Hematopoietic multipotent progenitor cell treated with erythropoietin and hydrocortisone succinate and interleukin-3 and kit ligand, for 15 days (in vitro differentiated cells): ENCODE measurements at places on chromosomes 2 and 18.

GRCh38 chr2:183037553-183038340 lies 510 bp downstream of the NCKAP1 start:
- DNase-seq: no peak

DNA sequence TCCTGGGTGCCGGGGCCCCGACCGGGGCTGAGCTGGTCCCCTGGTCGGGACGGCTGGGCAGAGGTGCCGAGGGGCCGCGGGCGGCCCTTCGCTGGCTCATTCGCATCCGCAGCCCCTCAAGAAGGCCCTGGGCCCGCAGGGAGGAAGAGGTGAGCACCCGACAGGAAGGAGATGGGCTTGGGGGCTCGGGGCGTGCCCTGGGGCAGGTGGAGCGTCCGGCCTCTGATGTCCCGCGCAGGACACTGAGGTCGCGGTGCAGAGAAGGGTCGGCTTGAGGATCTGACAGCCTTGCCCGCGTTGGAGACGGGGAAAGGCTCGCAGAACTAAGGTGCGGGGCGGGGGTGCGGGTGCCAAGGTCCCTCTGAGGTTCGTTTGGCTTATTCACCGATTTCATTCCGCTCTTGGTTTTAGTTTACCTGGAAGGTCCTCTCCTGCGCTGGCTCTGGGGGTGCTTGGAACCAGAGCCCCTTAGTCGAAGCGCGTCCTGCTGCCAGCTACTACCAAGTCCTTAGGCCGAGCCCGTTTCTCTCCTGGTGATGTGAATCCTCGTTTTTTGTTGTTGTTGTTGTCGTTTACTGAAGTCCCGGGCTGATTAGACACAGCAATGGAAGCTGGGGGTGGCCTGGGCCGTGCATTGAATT lies 18.9 kb upstream of the CD8A start:
- DNase-seq: no peak

DNA sequence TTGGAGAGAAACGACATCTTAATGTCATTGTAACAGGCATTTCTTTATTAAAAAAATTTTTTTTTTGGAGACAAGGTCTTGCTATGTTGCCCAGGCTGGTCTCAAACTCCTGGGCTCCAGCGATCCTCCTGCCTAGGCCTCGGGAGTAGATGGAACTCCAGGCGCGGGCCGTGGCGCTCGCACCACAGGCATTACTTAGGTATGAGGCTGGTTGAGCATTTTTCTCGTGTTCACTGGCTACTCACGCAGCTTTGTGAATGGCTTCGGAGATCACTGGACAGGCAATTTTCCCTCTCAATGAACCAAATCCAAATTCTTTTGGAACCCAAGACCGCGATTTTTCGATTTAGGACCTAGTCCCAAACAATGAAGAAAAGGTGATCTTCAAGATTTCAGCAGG lies 795 bp upstream of the TCF7L1 start:
- no peak for DNase-seq

GRCh38 chr2:95352310-95353054 lies 50.0 kb upstream of the FAHD2A start:
- DNase-seq: no peak

DNA sequence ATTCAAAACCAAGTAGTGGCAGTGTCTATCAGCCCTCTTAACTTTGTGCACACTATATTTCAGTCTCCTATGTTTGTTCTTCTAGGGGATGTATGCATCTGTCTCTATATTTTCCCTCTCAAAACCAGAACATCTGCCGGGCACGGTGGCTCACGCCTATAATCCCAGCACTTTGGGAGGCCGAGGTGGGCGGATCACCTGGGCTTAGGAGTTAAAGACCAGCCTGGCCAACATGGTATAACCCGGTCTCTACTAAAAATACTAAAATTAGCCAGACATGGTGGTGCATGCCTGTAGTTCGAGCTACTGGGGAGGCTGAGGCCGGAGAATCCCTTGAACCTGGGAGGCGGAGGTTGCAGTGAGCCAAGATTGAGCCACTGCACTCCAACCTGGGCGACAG lies 9.9 kb upstream of the GAREM2 start:
- no peak for DNase-seq

- DNase-seq: no peak
These were observed 119.0 kb downstream of the GULP1 start for GRCh38 chr2:188410504-188411235.

DNA sequence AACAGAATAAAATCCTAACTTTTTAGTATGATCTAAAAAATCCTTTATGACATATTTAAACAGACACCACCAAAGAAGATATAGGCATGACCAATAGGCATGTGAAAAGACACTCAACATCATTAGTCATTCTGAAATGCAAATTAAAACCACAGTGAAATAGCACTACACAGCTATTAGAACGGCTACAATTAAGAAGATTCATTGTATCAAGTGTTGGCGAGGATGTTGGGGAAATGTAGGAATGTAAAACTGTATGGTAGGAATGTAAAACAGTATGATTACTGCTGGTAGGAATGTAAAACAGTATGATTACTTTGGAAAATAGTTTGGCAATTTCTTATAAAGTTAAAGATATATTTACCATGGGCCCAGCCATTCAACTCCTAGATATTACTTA lies 253.3 kb upstream of the TCF4 start:
- DNase-seq: no peak

GRCh38 chr2:127701651-127702394 lies 526 bp downstream of the SFT2D3 start:
- DNase-seq: peak; percentile 67

DNA sequence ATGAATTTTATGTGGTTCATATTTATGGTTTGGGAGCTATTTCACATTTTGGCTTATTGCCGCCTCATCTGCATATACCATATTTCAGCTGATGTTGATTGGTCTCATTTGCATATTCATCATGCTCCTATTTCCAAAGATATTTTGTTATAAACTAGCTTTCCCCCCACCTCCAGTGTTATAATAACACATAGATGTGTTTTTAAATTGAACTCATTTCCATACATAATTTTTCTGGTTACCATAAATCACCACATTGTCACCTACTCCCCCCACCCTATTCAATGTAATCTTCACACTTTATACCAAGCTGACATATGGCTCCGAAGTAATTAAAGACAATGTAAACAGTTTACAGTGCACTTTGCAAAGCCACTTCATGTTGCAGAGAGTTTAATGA lies 101.2 kb downstream of the FSHR start:
- DNase-seq: no peak

GRCh38 chr2:200382874-200383273 lies 76.4 kb downstream of the SPATS2L start:
- DNase-seq: no peak

GRCh38 chr2:156619021-156619539 lies 182.9 kb downstream of the GPD2 start:
- no peak for DNase-seq

DNA sequence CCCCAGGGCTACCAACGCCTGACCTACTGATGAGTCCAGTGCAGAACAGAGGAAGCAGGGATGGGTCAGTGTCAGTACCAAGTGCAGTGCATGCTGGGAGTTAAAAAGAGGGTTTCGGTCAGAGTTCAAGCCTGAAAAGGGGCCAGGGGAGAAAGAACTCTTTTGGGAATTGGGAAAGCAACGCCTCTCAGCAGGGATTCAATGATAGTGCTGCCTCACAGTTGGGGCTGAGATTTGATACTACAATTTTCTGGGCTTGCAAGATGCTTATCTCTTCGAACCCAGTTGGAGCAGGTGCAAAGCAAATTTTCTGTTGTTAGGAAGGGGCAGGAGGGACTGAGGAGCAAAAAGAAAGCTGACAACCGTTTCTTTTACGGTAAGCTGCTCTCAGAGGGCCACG lies 82.6 kb downstream of the CERKL start:
- no peak for DNase-seq

- DNase-seq: peak; percentile 45
These were observed 40.0 kb downstream of the ICA1L start for GRCh38 chr2:202831242-202832220.

DNA sequence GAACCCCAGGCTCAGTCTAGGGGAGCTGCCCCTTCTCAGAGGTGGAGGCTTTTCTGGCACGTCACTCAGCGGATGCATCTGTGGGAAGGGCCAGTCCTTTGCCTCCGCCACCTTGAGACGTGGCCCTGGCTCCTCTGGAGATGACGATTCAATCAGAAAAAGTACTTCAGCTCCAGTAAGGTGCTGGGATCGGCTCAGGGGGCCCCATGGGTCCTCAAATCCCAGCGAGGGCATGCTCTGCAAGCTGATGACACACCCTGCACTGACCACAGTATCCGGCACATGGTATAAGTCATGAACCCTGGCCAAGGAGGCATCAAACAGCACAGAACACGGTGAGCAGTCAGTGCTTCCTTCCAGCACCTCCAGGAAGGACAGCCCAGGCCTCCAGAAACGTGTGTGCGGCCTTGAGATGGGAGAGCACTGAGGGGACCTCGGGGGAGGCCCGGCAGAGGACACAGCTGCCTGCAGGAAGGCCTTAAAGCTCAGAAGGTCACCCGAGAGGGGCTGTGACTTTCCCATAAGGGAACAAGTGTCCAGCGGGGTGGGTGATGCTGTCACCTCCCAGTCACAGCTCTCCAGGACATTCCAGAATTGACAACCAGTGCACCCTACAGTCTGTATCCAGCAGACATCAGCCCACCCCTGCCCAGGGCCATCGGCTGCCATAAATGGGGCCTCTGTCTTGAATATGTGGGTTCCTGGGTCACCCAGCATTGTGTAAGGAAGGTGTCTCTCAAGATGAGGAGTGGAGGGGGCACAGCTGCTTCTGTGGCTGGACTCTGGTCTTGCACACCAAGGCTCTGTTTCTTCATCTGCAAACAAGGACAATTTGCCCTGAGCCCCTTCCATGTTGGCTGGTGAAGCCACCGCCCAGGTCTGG lies 205.8 kb downstream of the NDUFA10 start:
- DNase-seq: no peak

DNA sequence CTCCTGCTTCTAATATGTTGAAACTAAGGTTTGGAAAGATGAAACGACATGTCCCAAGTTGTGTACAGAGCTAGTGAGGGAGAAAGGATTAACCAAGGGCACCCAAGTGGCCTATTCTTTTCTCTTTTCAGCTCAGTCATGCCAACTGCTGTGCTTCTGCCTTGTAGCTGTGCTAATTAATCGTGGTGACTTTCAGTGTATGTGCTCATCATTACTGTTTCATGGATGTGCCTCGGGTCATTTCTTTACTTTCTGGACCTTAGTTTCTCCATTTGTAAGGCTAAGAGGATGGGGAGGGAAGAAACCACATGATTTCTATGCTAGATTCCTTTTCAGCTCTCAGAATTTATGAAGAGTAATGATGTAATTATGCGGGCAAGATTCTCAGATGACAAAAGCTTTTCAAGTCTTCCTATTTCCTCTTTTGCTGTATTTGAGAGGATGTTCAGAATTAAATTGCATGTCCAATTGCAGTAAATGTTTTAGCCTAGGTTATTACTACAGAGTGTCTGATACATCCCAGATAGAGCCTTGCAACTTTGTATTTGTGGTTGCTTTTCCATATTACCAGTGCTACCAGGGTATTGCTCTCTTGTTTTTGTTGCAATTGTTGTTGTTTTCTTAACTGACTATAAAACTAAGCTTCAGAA lies 621.2 kb downstream of the CNTNAP5 start:
- no peak for DNase-seq

- DNase-seq: no peak
These were observed 10.5 kb downstream of the PPIL3 start for GRCh38 chr2:200878289-200878880.

DNA sequence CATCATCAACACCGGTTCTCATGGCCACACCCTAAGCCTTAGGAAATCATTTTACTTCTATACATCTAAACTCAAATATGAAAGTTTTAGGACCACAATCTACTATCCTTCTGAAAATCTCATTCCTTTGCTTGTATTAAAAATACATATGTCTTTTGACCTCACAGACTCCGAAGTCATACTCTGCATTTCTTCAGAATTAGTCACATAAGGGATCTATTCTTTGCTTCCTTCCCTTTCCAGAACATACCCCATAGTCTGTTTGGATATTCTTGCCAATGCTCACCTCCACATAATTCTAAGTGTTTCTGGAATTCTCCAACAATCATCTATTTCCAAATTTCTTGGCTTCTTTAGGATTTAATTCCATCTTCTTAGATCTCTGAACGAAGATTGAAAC lies 14.2 kb upstream of the DSG1 start:
- no peak for DNase-seq

- DNase-seq: no peak
These were observed 52.4 kb downstream of the BIN1 start for GRCh38 chr2:127054604-127054930.

DNA sequence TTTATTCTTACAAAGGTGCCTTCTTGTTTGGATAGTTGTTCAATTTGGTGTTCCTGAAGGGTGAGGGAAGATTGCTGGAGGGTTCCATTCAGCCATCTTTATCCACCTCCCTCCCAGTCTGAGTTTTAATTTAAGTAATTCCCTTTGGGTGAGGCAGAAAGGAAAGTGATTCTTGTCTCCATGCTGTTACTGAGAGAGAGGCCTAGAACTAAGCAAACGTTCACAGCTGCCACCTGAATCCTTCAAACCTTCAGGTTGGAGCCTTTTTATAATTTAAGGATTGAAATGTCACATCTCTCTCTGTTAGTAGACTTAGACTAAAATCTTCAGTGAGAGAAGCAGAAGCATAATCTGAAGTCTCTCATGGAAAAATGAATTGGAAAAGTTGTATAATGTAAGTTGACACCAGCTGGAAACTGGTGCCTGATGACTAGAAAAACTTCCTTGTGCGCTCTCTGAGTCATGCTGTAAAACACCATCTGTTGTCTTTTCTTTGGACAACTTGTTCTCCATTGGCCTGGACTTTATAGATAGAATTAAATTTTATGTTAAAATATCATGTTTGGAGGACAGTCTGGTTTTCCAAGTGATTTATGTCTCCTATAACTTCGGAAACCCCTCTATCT lies 14.6 kb downstream of the STRADB start:
- DNase-seq: no peak

- DNase-seq: no peak
These were observed 246.3 kb downstream of the SOX11 start for GRCh38 chr2:5938566-5938896.

DNA sequence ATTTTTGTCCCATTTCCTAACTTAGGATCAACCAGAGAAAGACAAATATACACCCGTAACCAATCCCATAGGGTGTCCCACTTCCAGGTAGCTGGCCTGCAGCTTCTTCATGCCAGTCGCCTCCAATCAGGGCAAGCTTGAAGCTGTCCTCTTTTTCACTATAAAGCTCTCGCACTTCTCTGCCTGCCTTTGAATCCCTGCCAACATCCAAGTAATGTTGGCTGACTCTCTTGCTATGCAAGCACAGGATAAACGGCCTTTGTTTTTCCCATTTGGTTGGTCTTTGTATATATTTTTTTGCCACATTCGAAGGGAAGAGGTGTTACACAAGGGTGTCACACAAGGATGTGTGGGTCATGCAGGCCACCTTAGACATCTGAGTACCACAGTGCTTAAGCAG lies 388.8 kb downstream of the CBLN2 start:
- no peak for DNase-seq

DNA sequence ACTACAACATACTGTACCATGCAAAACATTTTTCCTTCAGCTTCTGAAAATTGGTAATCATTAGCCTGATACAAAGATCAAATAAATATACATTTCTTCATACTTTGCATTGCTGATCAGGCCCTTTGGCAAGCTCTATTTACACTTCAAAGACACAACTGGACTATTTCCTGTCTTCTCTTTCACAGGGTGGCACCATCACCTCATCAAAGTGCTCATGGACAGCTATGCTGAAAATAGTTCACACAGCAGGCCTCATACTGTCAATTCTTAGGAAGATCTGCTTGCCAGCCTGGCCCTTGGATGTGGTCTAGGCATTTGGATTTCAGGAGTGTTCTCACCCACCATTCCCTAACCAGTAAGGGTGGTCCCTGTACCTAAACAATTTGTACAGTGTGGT lies 33.9 kb downstream of the FBXO15 start:
- no peak for DNase-seq

GRCh38 chr18:59657012-59657411 lies 40.2 kb downstream of the CCBE1 start:
- DNase-seq: no peak
